ENCODE measurements at places on chromosomes 4 and X. TPM values are rescaled to one million over a fixed set of nuclear protein-coding genes. Genes with fewer than 3 reads are reported as not detected.

The CPLX1 gene
- total RNA-seq = 1.8 TPM

The GLRA3 gene
- total RNA-seq = not detected

The CENPVL1 gene
- total RNA-seq = not detected

The HTN1 gene
- total RNA-seq = not detected

The DDX60 gene
- 9.5 TPM for total RNA-seq

The LONRF3 gene
- total RNA-seq = 1.9 TPM

The S100P gene
- not detected for total RNA-seq

The CYBB gene
- not detected for total RNA-seq

The HMGN5 gene
- 0.25 TPM for total RNA-seq

Data from mesangial cell (primary cell).